Brain pericyte (primary cell): ENCODE measurements at places on chromosomes 16 and 17.

DNA sequence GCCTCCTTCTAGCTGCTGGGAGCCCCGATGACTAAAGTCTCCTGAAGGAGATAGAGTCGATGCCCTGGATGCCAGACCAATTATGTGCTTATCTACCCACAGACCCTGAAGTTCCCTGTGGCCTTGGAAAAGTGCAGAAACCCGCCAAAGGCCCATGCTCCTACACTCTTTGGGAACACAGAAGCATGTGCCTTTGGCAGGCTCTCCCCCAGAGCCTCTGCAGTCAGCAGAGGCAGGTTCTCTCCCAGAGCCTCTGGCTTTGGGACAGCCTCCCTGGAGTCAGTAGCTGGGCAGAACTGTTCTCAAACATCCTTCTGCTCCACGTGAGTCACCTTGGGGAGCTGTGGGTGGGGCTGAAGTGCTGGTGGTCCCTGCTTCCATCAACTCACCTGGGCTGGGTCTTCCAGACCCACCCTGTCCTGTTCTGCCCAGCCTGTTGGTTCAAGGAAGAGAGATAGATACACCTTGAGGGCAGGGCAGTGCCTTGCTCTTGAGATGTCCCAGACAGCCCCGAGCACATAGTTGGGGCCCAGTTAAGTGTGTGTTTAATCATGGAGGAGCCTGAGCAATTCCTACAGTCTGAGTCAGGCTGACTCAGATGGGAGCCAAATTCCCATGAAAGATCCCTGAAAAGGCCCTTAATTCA is 3.2 kb upstream of the CDK5RAP3 start:
- DNase-seq, result no peak

DNA sequence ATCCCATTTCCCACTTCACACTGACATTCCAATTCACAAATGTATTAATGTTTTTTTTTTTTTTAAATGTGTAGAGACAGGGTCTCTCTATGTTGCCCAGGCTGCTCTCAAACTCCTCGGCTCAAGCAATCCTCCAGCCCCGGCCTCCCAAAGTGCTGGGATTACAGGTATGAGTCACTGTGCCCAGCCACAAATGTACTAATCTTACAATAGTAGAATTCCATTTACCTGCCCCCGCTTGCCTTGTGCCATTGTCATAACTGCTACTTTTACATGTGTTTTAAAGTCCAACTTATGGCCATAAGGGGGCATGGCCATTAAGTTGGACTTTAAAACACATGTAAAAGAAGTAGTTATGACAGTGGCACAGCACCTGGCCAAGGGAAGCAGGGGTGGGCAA is 4.6 kb downstream of the MMP28 start:
- DNase-seq, result no peak

DNA sequence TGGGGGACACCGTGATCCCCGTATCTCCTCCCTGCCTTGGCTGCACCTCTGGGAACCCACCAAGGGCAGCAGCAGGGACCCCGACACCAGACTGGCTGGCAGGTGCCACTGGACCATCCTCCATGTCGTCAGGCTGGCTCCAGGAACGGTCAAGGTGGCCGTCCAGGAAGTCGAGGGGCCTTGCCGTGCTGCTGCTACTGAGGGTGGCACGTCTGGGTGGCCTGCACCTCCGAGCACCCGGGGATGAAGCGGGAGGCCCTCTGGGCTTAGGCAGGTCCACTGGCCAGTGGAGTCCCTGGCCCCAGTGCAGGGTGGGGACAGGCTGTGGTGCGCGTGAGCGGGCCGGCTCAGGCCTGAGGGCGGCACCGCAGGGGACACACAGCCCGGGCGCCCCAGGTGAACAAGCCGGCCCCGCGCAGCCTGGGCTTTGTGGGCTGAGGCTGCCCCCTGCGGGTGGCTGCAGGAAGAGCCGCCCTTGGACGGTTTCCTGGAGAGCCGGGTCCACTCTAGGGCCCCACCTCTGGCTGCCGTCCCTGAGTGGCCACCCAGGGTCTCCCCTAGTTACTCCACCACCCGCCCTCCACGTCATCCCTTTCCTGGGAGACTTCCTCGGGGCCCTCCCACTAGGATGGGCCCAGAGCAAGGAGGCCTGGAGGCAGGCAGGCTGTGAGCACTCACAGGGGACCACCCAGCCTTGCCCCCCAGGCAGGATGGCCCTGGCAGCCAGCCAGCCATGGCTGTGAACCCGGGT is 42.8 kb upstream of the ZC3H18 start:
- DNase-seq, result no peak

DNA sequence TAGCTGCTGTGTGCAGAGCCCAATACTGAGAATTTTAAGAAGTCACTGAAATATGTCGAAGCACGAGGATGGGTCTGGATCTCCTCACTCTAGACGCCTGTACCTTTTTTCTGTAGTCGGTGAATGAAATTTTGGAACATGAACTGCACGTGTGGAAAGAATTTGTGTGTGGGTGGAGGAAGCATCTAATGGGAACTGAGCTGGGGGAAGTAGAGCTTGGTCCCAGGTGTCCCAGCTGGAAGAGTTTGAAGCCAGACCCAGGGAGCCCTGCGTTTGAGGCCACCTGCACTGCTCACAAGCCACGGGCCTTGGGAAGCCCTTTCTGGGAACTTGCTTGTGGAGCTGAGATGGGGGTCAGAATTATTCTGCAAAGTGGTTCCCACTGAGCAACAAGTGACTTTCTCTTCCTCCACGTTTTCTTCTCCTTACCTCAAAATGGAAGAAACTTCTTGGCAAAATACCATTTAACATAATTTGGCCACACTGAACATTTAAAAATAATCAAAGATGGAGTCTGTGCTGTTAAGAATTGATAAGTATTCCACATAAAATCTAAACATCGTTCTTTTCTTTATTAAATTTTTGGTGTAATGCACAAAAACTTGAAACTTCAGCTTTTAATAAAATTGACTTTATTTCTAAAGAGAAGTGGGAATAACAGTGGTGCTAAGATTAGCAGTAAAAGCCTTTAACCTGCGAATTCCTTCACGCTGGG is 163.8 kb downstream of the PRKCA start:
- no peak for DNase-seq

- no peak for DNase-seq
Observed at GRCh38 chr16:85634747-85635544, 21.8 kb downstream of the GSE1 start.

DNA sequence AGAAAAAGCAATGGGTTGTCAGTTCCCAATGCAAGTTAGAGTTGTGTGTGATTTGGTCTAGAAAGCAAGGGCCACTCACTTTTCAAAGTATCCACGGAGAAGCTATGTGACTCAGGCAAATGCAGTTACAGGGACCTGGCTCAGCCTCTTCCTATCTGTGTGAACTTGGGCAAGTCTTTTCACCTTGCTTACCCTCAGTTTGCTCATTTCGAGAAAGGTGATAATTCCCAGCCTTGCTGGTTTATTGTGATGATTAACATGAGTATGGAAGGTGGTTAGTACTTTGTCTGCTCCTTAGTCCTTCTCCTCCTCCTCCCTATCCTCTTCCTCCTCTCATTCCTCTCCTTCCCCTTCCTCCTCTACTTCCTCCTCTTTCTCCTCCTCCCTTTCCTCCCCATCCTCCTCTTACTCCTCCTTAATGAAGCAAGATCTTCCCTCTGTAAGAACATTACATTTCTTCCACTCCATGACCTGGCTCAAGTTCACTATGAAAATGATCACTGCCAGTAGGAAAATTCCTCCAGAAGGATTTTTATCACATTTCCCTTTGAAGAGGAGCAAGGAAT is 204.0 kb downstream of the GRIN2A start:
- no peak for DNase-seq

GRCh38 chr17:74368341-74369081 is 1.2 kb downstream of the GPR142 start:
- no peak for DNase-seq

GRCh38 chr16:56607109-56607618 is 1.2 kb upstream of the MT2A start:
- DNase-seq, result no peak

GRCh38 chr17:8371786-8372185 is 4.7 kb downstream of the KRABD2 start:
- no peak for DNase-seq

DNA sequence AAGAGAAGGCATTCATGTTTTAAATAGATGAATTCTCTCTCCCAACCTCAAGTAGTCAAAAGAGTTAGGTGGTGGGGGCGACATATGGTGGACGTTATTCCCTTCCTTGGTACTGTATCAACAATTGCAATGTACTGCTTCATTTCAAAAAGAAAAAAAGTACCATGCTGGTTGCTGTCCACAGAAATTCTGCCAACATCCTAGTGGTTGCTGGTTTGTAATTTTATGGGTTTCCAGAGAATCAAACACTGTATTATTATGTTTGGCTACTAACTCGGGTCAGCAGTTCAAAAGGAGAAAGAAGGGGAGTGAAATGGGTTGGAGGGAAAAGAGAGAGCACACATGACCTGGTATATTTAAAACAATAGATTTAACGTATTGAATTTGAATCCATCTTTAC is 61.1 kb upstream of the KCNJ16 start:
- no peak for DNase-seq

DNA sequence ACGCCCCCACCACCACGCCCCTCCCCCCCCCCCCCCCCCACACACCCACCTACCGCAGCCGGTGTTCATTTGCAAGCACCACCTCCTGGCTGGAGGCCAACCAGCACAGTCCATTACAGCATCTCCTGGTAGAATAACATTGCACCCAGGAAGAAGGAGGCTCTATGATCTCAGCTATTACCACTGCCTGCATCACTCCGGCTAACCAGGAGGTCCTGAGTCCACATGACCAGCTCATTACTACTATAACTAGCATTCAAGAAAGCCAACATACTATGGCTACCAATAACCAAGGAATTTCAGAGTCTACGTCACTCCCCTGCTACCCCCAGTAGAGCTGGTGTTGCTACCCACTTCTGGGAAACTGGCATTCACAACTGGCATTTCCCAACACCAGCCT is 81.1 kb upstream of the ALOX12 start:
- no peak for DNase-seq

DNA sequence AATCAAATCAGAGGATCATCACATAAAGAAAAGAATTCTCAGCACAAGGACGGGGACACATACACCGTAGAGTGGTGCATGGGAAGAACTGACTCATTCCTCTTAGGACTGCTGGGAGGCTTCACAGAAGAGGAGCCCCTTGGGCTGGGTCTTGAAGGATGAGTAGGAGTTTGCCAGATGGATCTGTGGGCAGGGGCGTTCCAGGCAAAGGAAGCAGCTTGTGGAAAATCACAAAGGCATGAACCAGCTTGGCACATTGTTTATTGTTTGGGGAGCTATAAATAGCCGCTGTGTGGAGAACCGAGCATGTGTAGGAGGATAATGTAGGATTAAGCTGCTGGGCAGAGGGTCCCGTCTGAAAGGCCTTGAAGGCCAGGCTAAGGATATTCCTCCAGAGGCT is 5.1 kb upstream of the SLC16A11 start:
- DNase-seq, result no peak
